ENCODE measurements at places on chromosomes 16 and 17. TPM values are rescaled to one million over a fixed set of nuclear protein-coding genes. Genes with fewer than 3 reads are reported as not detected.

STAT5A gene
- 18.7 TPM for total RNA-seq

RAB37 gene
- total RNA-seq, result not detected

SHISA6 gene
- total RNA-seq, result not detected

TP53TG3D gene
- 3.2 TPM for total RNA-seq

CYB5B gene
- total RNA-seq, result 47.4 TPM

MMP28 gene
- 0.40 TPM for total RNA-seq

CSF3 gene
- 0.29 TPM for total RNA-seq

C16orf82 gene
- total RNA-seq, result not detected

NLE1 gene
- total RNA-seq, result 68.9 TPM

KRT14 gene
- 1.4 TPM for total RNA-seq

AXIN2 gene
- 2.7 TPM for total RNA-seq

TMEM235 gene
- not detected for total RNA-seq

OMG gene
- total RNA-seq, result not detected

TM4SF5 gene
- total RNA-seq, result not detected

- DNase-seq, result peak; percentile 81
These were observed 134.8 kb downstream of the HS3ST2 start for GRCh38 chr16:22948603-22949368.

DNA sequence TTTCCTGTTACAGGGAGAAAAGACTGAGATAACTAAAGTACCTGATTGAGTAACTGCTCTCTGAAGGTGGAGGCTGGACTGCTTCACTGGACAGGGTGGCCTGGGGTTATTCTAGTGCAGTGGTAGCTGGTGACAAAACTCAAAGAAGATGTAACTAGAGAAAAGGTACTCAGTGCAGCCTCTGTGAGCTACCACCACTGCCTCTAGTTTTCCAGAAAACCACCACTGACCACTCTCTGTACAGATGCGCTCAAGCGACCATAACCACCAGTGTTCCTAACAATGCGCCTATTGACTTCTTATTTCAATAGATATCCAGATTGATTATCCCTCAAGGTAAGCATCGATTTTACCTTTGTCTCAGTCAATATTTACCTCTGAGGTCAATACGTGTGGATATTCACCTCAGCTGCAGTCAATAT lies 492.2 kb downstream of the WWOX start:
- DNase-seq, result no peak

- peak; percentile 67 for DNase-seq
These were observed 225.5 kb downstream of the STX8 start for GRCh38 chr17:9350080-9350479.

GRCh38 chr16:56357765-56358322 lies 67.5 kb downstream of the AMFR start:
- no peak for DNase-seq

- no peak for DNase-seq
These were observed 40.0 kb downstream of the MRPS23 start for GRCh38 chr17:57809879-57810278.

- DNase-seq, result no peak
These were observed 539.4 kb downstream of the MAF start for GRCh38 chr16:79061181-79061580.

DNA sequence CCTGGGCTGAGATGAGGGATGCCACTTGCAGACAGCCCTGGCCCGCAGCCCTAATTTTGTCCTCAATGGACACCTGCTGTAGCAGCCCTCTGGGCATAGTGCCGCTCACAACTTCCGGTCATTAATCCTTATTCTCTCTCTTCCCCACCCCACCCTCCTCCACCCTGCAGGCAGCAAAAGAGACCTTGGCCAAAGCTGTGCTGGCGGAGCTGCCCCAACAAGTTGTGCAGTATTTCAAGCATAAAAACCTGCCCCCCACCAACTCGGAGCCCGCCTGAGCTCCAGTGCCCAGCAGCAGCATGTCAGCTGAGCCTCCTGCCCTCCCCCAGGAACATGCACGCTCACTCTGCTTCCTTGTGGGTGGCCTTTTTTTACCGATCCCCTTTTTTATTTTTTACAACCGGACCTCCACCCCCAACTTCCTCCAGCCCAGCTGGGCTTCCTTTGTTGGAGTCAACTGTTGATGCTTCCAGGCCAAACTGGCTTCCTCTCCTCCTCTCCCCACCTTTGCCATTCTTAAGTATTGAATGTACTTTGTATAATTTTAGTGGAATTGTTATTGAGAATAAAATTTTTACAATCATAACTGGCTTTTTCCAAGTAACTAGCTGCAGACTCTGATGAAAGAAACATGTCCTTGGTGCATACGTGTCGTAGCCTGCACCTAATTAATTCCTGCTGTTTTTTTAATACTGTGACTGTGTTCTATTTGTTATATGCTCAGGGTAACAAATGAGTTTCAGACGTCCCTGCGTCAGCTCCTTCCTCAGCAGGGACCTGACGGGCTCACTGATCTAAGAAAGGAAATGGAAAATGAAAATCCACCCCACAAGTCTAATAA lies 38.2 kb downstream of the PSME3IP1 start:
- DNase-seq, result no peak

GRCh38 chr17:51803161-51803560 lies 355.4 kb downstream of the CA10 start:
- DNase-seq, result no peak

DNA sequence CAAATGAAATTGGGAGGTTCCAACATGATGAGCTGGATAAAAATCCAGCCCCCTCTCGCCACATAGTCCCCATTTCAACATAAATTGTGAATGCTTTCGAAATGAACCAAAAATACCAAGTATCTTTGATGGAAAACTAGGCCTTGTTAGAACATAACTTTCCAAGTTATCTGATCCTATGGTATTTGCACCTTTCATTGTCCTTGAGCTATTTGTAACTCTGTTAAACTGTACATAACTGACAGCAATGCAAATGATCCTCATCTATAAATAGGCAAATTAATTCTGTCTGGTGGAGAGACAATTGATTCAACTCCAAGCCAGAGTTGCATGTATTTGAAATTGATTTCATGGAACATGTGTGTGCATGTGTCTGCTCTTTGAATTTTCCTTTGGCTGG lies 18.2 kb downstream of the CMTM4 start:
- DNase-seq, result no peak

- no peak for DNase-seq
These were observed 50.9 kb upstream of the GSE1 start for GRCh38 chr16:85562093-85562786.

GRCh38 chr17:34424814-34425491 lies 61.9 kb upstream of the CCL1 start:
- DNase-seq, result no peak

DNA sequence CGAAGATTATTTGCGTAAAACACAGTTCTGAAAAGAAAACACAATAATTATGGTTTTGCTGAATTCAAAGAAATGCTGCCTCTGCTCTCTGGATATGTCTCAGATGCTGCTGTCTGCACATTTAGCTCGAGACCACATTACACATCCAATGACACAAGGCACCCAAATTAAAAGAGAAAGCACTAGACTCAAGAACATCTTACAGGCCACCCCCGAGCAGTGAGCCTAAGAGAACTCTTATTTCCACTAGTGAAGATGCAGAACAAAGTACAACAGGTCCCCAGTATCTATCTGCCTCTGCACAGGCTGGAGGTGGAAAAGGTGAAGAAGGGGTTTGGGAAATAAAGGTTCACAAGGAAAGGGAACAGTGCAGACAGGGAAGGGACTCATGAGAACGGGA lies 33.5 kb downstream of the GRB2 start:
- DNase-seq, result no peak

DNA sequence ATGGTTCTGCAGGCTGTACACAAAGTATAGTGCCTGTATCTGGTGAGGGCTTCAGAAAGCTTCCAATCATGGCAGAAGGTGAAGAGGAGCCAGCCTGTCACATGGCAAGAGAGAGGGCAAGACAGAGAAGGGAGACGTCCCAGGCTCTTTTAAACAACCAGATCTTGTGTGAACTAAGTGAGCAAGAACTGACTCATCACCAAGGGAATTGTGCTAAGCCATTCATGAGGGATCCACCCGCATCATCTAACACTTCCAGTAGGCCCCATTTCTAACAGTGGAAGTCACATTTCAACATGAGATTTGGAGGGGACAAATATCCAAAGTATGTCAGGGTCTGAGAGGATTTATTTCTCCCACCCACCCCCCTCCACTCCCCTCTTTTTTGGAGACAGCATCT lies 56.2 kb upstream of the ELAC2 start:
- peak; percentile 80 for DNase-seq

DNA sequence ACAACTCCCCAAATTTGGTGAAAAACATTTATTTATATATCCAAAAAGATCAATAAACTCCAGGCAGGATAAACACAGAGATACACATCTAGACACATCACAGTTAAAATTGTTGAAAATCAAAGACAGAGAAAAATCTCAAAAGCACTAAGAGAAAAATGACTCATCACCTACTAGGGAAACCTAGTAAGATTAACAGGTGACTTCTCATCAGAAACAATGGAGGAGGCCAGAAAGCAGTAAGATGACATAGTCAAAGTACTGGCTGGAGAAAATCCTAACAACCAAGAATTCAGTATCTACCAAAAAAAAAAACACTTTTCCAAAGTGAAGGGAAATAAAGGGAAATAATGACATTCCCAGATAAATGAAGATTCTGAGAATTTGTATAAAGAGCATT lies 33.8 kb downstream of the ULK2 start:
- DNase-seq, result no peak

DNA sequence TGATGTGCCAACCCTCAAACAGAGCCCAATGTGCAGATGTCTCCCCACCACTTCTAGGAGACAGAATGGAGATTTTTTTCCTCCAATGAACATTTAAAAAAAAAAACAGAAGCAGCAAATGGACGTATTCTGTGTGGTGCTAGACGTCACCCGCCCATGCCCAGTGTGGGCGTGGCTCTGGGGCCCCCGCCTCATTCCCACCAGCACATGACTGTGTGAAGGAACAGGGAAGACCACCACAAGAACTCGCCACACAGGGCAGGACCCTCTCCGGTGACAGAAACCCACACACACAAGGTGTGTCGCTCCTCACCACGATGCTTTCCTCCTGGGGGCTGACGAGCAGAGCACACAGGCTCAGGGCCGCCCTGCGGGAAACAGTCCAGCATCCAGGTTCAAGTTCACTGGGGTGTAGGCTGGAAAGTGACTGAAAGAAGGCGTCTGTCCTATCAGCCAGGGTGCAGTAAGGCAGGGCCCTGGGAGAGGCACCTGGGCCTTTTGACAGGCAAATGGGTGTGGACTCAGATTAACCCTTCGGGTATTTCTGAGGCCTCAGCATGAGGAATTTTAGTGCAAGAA lies 53.5 kb downstream of the KLHDC4 start:
- DNase-seq, result no peak

- DNase-seq, result peak; percentile 91
These were observed 1.6 kb downstream of the MSRB1 start for GRCh38 chr16:1941162-1942046.

All from Daoy (cell line).